Stimulated activated CD4-positive, alpha-beta T cell treated with anti-CD3 and anti-CD28 coated beads, Interleukin-12 subunit alpha, Interleukin-12 subunit beta, amount 100 ng/mL, for 24 hours (primary cell): ENCODE measurements at places on chromosomes 4 and X.

- no peak for DNase-seq
Observed at GRCh38 chr4:119048446-119048845, 87.2 kb upstream of the MYOZ2 start.

- no peak for DNase-seq
Observed at GRCh38 chr4:175125410-175126068, 207.4 kb downstream of the ADAM29 start.

GRCh38 chr4:46656071-46656470, 253.0 kb downstream of the COX7B2 start:
- DNase-seq = no peak

GRCh38 chr4:56863441-56864139, 42.1 kb upstream of the SPINK2 start:
- DNase-seq = no peak

- DNase-seq = no peak
Observed at GRCh38 chr4:42302348-42302747, 94.9 kb upstream of the SHISA3 start.

GRCh38 chr4:95544113-95545103, 4.4 kb downstream of the UNC5C start:
- DNase-seq = no peak

- DNase-seq = peak; percentile 35
Observed at GRCh38 chr4:82373486-82373815, 340 bp downstream of the HNRNPD start.

- no peak for DNase-seq
Observed at GRCh38 chr4:125551466-125551865, 236.7 kb downstream of the FAT4 start.

- DNase-seq = no peak
Observed at GRCh38 chr4:26235500-26235899, 85.3 kb upstream of the RBPJ start.

- no peak for DNase-seq
Observed at GRCh38 chr4:7461230-7461629, 26.5 kb upstream of the PSAPL1 start.

- no peak for DNase-seq
Observed at GRCh38 chrX:134741746-134742145, 83.5 kb upstream of the PLAC1 start.

- DNase-seq = no peak
Observed at GRCh38 chrX:45003085-45003484, 130.1 kb downstream of the KDM6A start.

DNA sequence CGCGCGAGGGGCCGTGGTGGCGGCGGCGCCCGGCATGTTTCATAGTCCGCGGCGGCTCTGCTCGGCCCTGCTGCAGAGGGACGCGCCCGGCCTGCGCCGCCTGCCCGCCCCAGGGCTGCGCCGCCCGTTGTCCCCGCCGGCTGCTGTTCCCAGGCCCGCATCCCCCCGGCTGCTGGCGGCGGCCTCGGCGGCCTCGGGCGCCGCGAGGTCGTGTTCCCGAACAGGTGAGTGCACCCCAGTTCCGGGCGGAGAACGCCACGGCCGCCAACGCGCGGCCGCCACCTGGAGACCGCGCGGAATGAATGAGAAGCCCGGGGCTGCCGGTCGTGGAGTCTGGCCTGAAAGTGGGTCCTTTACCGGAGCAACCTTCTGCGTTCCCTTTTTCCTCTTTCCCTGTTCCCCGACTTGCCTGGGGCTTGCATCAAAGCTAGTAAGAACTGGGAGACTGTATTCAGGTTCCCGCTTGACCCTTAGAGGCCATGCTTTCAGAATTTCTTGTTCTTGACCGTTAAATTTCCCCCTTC, 429 bp downstream of the NOCT start:
- peak; percentile 17 for DNase-seq

DNA sequence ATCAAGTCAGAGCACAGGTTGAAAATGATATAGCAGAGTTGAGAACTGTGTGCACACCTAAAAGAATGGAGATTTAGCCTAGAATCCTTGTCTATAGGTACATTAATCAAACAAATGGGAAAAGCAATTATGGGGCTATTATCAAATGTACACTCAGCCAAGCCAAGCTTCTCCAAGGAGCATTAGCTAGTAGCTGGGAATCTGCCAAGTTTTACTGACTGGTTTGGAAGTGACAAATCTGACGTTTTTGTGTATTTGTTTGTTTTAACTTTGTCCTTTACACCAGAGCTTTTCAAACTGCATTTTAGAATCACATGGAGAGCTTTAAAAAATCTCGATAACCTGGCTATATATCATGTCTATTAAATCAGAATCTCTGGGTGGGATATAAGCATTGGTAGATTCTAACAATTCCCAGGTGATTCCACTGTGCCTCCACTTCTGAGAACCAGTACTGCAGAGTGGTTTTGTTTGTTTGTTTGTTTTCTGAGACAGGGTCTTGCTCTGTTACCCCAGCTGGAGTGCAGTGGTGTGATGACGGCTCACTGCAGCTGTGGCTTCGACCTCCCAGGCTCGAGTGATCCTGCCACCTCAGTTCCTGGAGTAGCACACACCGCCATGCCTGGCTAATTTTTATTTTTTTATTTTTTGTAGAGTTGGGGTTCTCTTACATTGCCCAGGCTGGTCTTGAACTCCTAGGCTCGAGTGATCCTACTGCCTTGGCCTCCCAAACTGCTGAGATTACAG, 279.8 kb downstream of the UNC5C start:
- DNase-seq = no peak

GRCh38 chrX:34917146-34917545, 25.4 kb upstream of the FAM47B start:
- DNase-seq = no peak

DNA sequence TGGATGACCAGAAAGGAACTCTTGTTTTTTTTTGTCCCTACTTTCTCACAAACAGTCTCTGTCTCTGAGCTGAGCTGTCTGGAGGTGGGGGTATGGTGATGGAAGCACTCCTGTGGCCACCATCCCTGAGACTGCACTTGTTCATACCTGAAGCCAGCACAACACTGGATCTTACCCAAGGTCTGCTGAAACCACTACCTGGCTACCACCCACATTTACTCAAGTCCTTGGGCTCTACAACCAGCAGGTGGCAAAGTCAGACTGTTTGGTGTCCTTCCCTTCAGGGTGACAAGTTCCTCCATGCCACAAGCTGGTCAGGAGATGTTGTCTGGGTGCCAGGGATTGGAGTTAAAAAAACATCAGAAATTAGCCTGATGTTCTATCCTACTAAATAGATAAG, 89.7 kb downstream of the NEXMIF start:
- no peak for DNase-seq

DNA sequence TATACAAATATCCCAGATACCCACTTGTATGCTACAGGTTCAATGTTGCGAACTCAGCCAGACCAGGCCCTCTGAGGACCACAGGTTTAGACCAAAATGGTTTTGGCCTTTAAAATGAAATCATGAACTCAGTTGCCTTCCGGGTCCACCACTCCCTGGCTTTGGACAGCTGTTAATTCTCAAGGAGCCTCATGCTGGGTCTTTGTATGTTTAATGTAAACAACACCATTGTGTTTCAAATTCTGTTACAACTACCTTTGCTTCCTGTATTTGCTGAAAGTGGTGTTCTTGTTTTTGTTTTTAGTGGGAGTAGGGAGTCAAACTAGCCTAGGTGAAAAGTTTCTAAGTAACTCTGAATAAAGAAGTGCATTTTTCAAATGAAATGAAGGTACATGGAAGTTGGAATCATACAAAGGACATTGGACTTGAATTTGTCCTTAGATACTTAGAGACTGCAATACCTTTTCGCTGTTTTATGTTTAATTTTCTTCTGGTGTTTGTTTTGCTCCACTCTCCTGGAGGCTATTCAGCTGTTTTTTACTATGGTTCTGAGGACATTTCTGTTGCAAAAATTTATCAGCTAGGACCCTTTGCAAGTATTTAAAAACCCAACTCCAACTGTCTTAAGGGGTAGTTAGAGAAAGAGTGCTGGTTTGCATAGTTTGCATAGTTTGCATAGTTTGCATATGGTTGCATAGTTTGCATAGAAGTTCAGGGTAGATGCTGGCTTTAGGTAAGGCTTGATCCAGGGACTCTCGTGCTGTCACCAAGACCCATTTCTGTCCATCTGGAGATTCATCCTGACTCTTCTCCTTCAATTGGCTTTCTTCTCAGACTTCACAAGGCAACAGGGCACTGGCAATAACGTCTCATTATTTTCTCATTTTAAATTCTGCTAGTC, 70.1 kb downstream of the MID1IP1 start:
- DNase-seq = no peak

- no peak for DNase-seq
Observed at GRCh38 chrX:138748480-138748879, 37.0 kb upstream of the FGF13 start.

DNA sequence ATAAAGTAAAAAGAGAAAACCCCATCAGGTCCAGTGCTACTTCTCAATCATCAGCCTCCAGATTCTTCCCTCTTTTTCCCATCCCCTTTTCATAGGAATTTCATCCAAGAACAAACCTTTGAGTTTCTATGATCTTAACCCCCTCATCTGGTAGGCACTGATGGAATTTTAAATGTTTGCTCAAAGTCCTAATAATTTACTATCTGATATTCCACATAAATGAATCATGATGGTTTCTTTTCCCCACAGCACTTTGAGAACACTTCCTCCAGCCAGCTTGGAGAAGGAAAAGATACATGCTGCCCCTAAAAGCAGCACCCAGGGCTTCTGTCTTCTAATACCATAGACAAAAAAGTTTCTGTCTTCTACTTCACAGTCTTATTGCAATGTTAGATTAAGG, 19.4 kb upstream of the KLHL8 start:
- no peak for DNase-seq

DNA sequence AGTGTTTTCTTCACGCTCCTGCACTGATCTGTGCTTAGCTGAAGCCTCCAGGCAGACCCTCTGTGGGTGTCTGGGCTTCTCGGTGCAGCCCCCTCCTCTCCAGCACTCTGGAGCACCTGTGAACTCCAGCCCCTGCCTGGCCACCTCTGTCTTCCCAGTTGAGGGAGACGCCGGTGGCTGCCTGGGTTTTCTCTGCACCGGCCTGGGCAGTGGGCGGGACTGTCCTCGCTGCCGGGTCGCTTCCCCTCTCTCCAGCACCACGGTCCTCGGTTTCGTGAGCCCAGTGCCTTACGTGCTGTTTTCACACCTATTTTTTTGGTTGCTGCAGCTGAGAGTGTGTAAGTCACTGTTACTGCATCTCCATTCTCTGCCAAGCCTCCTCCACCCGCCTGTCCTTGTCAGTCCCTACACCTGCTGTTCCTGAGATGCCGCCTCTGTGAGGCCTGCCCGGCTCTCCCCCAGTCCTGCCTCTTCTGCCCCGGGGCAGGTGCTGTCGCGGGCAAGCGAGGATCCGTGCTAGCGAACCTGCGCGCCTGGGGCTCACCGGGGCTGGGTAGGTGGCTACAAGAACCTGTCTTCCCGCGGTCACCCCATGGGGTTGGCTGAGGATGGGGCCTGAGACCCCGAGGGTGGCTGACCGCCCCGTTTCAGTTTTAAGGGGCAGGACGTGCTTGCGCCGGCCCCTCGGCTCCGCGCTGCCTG, 2.4 kb upstream of the FGFRL1 start:
- no peak for DNase-seq

DNA sequence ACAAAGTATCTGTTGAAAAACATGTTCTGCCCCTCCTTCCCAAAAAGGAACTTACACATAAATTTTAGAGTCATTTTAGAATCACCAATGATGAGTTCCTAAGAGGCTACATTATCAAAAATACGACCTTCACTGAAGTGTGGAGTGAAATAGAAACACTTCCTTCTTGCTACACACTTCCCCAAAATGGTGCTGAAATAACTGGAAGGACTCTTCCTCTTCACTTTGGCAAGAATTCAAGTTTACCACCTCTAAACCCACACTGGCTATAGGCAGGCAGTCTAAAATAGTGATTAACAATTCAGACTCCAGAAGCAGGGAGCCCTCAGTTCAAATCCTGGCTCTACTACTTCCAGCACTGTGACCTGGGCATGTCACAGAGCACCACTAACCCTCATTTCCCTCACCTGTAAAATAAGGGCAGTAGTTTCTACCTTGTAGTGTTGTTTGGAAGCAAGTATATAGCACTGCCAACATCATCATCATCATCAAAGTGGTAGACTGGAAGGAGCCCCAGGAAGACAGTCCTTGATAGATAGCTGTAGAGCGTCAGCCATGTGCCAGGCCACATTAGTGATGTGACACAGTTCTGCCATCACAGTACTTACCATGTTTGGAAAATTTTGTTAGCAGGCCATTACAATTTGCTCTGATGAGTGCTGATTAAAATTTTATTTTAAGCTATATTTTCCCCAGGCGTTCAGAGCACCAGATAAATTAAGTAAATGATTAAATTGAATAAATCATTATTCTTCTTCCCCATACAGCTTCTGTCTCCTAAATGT, 103.3 kb downstream of the PARM1 start:
- DNase-seq = no peak
